ENCODE measurements at places on chromosomes 7 and 10.

DNA sequence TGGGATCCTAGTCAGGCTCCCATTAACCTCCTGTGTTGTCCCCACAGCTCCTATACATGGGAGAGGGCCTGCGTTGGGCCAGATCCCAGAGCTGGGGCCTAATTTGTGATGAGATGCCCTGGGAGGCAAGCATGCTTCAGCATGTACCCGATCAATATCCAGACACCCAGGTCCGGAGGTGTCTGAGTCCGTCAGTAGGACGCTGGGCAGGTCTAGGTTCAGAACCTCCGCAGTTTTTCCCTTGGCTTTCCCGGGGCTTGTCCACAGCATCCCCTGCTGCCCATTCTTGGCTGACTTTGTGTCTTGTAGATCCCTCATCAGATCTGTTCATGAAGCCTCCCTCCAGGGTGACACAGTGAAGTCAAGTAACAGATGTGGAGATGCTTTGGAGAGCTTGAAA lies 32.7 kb upstream of the RBAK start:
- DNase-seq: no peak

GRCh38 chr7:44617225-44617890 lies 10.9 kb downstream of the OGDH start:
- peak; percentile 86 for DNase-seq

- no peak for DNase-seq
These were observed 606.0 kb downstream of the ARL4A start for GRCh38 chr7:13293264-13294002.

DNA sequence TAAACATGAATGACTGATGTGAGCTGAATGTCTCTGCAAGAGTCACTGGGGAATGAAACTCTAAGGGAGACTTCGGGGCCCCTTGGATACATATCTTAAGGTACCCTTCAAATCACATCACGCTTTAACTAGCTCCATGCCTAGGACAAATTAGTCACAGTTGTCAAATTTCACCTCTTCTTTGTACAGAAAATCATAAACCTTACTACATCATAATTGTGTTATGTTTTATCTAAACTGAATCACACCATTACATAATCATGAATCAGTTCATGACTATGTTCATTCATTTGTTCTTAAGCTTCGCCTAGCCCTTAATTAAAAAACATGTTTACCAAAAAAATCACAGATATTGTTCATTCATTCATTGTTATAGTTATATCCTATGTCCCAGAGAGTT lies 2.1 kb upstream of the SLC13A1 start:
- no peak for DNase-seq

DNA sequence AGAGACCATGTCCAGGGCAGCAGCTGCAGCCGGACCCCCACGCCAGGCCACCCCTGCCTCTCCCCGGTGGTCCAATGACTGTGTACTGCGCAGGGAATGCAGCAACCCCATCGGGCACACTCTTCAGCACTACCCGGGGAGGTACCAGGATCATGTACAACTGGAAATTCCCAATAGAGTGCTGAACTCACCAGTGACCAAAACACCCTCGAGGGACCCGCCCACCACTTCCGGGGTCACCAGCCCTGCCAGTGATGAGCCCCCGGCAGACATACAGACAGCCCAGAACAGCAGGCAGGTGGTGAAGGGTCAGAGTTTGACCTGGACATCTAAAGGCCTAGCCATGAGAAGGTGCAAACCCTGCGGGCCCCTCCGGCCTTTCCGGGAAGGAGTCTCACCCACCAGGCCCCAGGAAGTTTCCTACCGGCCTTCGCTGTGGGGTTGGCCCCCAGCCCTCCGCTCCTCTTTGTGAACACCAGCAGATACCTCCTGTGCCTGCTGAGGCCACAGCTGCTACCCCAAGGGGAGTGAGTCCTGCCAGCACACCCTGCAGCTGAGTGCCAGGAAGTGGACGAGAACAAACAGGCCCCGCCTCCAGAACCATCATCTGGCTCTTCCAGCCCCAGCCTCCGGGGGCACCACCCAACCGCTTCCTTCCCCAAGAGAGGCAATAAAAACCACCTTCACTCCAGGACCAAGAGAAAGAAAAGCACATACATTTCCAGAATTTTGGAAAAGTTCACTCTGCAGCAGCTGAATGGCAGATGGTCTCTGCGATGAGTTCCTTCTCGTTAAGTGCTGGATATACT lies 5.0 kb upstream of the ANKRD61 start:
- peak; percentile 94 for DNase-seq

DNA sequence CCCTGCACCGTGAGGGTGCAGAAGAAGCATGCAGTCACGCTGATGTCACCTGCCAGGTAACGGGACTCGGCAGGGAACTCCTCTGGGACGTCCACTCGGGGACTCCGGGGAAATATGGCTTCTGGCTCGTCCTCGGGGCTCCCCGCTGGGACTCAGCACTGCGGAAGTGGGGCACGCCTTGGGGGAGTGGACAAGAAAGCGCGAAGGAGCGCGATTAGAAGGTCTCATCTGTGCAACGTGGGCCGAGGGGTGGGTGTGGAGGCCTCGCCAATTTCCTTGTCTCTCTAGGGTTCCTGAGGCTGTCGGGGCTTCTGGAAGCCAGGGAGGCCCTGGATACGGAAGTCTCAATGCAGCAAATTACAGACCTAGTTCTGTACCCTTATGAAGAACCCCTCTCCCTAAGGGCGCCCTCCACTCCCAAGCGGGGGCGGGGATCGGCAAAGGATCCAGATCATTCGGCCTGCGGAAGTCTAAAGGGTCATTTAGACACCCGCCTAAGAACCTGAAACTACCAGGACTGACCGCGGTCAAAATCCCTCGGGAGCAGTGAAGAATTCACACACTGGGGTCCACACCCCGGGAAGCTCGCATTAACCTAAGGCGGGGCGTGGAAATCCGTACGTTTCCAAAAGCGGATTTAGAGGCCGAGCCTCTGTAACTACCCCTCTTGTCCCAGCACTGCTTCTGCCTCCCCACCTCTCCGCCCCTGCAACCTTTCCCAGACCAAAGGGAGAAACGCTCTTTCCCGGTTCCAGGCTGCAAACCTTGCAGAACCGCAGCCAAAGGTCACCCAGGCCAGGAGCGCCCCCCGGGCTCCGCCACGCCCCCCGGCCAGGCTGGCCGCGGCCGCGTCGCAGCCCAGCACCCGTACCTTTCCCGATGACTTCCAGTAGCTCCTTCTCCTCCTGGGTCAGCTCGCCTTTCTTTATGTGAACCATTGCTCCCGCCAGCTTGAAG lies 640 bp downstream of the ANKMY2 start:
- DNase-seq: peak; percentile 74

GRCh38 chr7:7675686-7676085 lies 35.1 kb downstream of the UMAD1 start:
- DNase-seq: no peak

- no peak for DNase-seq
These were observed 1.8 kb downstream of the NKX2-3 start for GRCh38 chr10:99534450-99534938.

DNA sequence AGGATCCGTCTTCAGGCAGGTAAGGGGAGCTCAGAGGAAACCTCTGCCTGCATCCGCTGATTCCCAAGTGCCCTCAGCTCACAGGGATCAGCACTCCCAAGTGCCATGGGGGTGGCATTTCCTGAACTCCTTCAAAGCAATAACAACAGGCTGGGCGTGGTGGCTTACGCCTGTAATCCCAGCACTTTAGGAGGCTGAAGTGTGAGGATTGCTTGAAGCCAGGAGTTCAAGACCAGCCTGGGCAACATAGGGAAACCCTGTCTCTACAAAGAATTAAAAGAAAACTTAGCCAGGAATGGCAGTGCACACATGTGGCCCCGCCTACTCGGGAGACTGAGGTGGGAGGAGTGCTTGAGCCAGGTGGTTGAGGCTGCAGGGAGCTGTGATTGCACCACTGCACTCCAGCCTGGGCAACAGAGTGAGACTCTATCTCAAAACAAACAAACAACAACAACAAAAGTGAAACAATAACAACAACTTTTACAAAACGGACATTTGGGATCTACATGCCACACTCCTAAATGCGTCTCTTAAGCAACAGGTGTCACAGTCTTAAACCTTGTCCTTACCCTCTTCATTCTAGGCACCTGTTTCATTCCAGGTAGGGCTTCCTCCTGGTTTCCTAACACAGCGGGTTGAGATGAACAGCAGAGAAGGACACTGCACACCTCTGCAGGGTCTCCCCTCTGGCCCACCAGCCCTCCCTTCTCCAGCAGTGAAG lies 73.8 kb downstream of the PAXIP1 start:
- no peak for DNase-seq

GRCh38 chr10:116634126-116634975 lies 13.6 kb downstream of the PNLIPRP2 start:
- DNase-seq: no peak

- DNase-seq: peak; percentile 85
These were observed 88.4 kb upstream of the SMNDC1 start for GRCh38 chr10:110392868-110393740.

DNA sequence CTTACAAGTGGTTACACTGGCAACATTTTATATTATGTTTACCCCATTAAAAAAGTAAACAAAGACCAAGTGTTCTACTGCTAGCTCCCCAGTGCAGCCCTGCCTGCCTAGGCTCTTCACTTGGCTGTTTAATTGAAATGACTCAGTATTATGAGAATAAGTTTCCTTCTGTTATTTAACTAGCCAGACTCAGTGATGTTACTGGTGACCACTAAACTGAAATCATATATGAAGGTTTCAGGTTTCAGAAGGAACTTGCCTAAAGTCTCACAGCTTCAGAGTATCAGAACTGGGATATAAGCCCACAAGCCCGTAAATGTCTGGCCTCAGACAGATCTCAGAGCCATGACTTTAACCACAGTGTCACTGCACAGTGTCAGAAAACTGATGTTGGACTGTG lies 66.8 kb upstream of the EXOC4 start:
- DNase-seq: no peak

- peak; percentile 92 for DNase-seq
These were observed 25.2 kb upstream of the OTUD1 start for GRCh38 chr10:23413629-23414089.

GRCh38 chr10:103732339-103733044 lies 122.9 kb downstream of the SH3PXD2A start:
- DNase-seq: no peak

DNA sequence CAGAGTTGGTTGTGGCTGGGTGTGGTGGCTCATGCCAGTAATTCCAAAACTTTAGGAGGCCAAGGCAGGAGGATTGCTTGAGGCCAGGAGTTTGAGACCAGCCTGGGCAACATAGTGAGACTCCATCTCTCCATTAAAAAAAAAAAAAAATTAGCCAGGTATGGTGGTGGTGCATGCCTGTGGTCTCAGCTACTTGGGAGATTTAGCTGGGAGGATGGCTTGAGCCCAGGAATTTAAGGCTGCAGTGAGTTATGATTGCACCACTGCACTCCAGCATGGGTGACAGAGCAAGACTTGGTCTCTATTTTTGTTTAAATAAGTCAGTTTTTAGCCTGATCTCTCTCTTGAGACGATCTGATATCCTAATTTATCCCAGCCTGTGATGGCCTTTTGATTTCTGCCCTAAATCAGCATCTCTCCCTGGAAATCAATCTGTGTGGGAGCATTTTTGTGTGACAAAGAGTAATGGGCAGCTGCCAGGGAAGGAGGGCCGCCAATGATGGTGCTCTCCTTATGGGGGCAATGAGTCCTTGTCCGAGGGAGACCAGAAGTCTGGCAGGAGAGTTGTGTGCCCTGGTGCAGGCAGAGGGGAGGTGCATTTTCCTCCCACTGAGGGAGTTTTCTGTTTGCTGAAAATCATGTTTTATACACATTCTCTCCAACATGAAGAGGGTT lies 111.0 kb downstream of the NRP1 start:
- no peak for DNase-seq

GRCh38 chr7:102260856-102261255 lies 25.8 kb upstream of the SH2B2 start:
- no peak for DNase-seq

- no peak for DNase-seq
These were observed 15.7 kb upstream of the FLNC start for GRCh38 chr7:128814499-128814898.

Data from suppressor macrophage treated with lipopolysaccharide for 1 hour (primary cell).